ENCODE measurements at places on chromosomes 4 and X.

GRCh38 chrX:39477762-39478120 is 620.0 kb downstream of the BCOR start:
- no peak for DNase-seq

- no peak for DNase-seq
Measured at GRCh38 chrX:129846716-129847115, 3.0 kb upstream of the ZDHHC9 start.

DNA sequence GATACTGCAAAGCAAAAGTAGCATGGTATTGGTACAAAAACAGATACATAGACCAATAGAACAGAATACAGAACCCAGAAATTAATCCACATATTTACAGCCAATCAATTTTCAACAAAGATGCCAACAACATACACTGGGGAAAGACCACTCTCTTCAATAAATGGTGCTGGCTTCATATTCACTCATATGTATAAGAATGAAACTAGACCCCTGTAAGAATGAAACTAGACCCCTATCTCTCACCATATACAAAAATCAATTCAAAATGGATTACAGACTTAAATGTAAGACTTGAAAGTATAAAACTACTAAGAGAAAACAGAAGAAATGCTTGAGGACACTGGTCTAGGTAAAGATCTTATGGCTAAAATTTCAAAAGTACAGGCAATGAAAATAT is 19.3 kb downstream of the TLR6 start:
- no peak for DNase-seq

DNA sequence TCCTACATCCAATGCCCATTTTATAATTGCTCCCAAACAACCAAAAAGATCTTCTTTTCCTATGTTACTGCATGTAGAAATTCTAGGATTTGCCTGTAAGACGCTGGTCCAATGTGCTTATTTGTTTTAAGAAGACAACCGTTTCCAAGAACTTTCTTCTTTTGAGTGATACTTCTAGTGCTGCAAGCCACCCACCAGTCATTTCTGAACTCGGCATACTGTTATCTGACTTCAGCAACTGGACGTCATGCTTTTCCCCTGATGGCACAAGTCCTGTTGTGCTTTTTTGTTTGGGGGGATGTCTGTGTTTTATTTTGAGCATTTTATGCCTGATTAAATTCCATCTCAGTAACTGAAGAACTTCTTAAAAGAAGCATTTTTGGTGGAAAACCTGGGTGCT is 16.0 kb upstream of the RAP1GDS1 start:
- no peak for DNase-seq

DNA sequence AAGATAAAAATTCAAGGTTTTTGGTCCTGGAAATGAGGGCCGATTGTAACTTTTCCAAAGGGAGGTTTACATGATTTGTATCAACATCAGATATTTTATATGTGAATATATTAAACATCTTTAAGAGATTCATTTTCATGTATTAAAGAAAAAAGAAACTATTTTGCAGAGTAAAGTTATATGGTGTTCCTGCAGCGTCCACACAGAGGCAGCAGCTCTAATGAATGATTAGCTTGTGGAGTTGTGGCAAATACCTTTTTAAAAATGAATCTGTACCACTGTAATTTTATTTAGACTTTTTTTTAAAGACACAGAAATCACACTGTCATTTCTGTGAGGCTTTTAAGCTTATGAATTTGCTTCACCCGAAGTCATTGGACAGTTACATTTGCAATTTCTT is 25.6 kb upstream of the FHDC1 start:
- no peak for DNase-seq

All from activated CD4-positive, alpha-beta T cell treated with anti-CD3 and anti-CD28 coated beads, Interleukin-2, amount 10 ng/mL, durations not matched to agents 7 days and 5 days (primary cell).